ENCODE measurements at places on chromosomes 13 and 19. TPM values are rescaled to one million over a fixed set of nuclear protein-coding genes. Genes with fewer than 3 reads are reported as not detected.

- no peak for DNase-seq
Measured at GRCh38 chr13:80783926-80784565, 443.1 kb upstream of the SPRY2 start.

- no peak for DNase-seq
Measured at GRCh38 chr13:31814536-31814935, 75.2 kb downstream of the RXFP2 start.

Gene ZNF225
- total RNA-seq: 6.2 TPM

DNA sequence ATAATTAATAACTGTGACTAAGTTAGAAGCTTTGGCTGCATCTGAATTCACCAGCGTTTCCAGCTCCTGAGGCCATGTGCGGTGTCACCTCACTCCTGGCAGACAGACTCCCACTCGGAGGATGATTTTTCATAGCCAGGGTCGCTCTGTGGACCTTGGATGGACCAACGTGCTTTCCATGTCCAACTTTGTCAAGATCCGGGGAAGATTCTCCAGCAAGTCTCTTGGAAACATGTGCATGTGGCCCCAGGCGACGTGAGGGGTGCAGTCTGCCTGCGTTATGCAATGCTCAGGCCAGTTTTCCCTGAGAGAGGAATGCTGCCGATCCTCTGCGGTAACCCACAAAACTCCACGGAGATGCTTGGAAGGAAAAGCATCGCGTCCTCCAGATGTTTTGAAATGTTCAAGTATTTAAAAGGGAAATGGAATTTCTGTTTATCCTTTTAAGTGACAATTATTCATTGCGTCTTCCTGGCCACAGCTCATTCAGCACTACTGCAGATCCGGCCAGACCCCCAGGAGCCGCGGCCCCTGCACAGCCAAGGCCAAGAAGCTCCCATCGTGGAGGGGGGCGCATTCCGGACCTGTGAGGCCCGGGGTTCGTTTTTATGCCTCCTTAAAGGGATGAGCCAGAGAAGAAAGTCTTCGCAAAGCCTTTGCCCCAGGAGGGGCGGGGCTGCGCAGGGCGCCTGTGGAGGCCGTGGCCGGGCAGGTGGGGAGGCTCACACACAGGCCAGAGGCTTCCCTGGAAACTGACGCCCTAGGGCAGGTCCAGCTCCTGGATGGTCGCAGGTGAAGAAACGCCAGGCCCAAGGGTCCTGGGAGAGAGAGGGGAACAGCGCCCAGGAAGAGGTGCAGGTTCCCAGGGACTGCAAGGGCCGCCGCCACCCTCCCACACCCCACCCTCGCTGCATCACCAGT is 46.0 kb downstream of the C13orf46 start:
- no peak for DNase-seq

GRCh38 chr13:97905517-97905916 is 48.0 kb upstream of the IPO5 start:
- no peak for DNase-seq

- no peak for DNase-seq
Measured at GRCh38 chr13:50581586-50582196, 261.8 kb downstream of the DLEU7 start.

- no peak for DNase-seq
Measured at GRCh38 chr19:32809254-32809653, 60.3 kb downstream of the SLC7A9 start.

GRCh38 chr13:40172149-40172591 is 494.3 kb downstream of the FOXO1 start:
- DNase-seq: no peak

GRCh38 chr19:35774274-35775045 is 904 bp upstream of the ARHGAP33 start:
- peak; percentile 40 for DNase-seq

Gene B3GNT8
- 3.2 TPM for total RNA-seq

Gene C19orf73
- total RNA-seq: 1.8 TPM

GRCh38 chr19:33388725-33389420 is 15.4 kb downstream of the CEBPG start:
- no peak for DNase-seq

Gene OR7A17
- total RNA-seq: not detected

GRCh38 chr13:113628291-113629270 is 29.4 kb downstream of the ATP4B start:
- DNase-seq: no peak

GRCh38 chr19:55451965-55452748 is 9.1 kb upstream of the SHISA7 start:
- DNase-seq: no peak

All from activated CD8-positive, alpha-beta memory T cell treated with anti-CD3 and anti-CD28 coated beads, Interleukin-2, amount 10 ng/mL, durations not matched to agents 7 days and 5 days (primary cell).